Eye (tissue), 1 donor: ENCODE measurements at places on chromosomes 1 and 21.

DNA sequence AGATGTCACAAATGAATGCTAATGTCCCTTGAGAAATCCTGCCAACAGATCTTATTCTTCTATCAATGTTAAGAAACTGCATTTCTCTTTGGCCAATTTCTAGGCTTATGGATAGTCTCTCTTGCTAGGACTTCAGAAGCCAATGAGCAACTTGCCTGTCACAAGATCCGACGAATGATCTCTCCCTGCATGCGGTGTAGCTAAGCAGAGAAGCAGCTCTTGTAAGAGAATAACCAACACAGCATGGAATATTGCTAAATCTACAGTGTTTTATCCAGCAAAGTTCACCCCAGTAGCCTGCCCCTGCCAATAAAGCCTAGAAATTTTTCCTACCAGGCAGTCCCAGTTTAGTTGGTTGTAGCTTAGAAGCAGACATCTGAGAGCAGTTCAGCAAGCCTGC is 2.1 kb upstream of the SLC44A5 start:
- no peak for DNase-seq

GRCh38 chr1:109901524-109902145 is 9.0 kb upstream of the CSF1 start:
- no peak for DNase-seq

GRCh38 chr1:162854245-162854882 is 6.6 kb downstream of the CCDC190 start:
- peak; percentile 78 for DNase-seq

GRCh38 chr1:228156515-228156881 is 6.8 kb downstream of the GJC2 start:
- DNase-seq: no peak

- DNase-seq: no peak
These were observed 428.6 kb downstream of the PTPRC start for GRCh38 chr1:199067483-199067882.

DNA sequence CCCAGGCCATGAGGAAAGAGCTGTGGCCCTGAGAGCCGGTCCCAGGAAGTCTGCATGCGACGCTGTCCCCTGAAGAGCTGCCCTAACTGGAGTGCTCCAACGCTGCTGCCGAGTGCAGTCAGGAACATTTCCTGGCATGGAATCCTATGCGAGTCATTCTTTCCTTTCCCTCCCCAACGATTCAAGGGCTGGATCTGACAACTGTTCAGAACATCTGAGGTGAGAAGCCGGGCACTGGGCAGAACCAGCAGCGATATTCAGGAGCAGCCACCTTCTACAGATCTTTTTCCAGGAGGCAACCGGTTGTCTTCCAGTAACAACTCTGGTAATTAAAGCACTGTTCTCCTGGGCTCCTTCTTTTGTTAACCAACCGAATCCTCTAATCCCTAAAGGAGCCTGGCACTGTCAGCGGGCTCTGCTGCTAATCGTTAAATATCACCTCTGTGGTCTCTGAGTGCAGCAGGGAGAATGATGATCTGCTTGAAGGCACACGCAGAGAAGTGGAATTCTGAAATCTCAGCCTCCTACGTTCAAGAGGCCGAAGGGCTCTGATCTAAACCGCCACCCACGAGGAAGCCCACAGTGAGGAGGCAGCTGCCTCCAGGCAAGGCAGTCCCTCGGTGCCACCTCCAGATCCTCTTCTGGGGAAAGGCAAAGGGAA is 55.8 kb downstream of the SLC45A1 start:
- DNase-seq: peak; percentile 83

GRCh38 chr1:202376247-202376646 is 27.7 kb downstream of the PPP1R12B start:
- no peak for DNase-seq
